NCI-H1436 treated with DMSO at 0.1 percent for 48 hours (cell line): ENCODE measurements at places on chromosomes 7 and 10.

DNA sequence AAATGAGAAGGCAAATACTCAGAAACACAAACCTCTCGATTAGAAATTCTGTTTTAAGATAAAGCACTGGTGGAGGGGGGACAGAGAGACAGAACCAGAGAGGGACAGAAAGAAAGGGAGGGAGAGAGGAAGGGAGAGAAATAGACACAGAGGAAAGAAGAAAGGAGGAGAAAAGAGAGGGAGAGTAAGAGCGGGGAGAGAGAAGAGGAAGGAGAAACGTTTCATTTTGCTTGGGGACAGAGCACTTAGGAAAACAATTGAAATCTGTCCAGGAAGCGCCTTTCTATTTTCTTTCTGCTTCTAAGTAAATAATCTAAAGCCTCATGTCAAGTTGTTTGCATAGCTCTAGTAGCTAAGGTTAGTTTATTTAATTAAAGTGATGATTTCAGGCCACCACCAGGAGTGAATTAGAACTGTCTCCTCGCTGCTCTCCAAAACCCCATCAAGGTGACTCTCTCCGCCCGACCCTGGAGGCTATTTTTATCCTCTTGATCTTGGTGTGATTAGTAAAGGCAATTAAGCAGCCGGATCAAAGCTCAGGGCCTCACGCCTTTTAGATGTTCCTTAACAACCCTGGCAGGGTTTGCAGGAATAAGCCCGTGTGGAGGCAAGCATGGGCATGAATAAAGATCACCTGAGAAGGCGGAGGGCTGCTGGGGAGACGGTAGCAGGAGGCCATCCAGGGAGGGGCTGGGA, 73.4 kb upstream of the INSIG1 start:
- no peak for DNase-seq

- DNase-seq = no peak
These were observed 754.6 kb downstream of the REEP3 start for GRCh38 chr10:64275774-64276173.

- no peak for DNase-seq
These were observed 144.1 kb downstream of the TCF7L2 start for GRCh38 chr10:113094114-113094486.

- no peak for DNase-seq
These were observed 3.8 kb downstream of the NKX2-3 start for GRCh38 chr10:99536338-99537085.

DNA sequence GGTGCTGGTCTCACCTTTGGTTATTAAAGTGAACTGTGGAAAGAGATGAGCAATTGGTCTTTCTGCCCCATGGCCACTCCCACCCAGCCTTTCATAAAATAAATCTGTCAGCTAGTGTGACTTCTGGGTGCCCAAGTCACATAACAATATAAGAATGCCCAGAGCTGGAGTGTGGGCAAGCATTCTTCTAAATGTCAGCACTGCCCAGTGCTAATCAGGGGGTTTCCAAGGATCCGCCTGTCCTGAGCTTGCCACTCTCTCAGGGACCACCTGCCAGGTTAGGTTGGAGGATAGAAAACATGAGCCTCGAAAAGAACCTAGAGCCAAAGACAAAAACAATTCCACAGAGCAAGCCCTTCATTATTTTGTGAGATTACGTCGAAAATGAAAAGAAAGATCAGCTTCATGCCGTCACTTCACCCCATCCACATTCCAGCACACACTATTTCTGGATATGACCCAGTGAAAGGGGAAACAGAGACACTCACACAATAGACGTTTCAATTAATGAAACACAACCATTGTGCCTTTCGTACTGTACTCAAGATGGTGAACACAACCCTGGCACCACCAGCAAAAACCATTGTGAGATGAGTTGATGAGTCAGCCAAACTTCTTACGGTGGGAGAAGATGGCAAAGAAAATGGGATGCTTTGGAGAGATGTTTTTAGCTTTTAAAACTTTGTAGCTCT, 30.8 kb downstream of the SCRN1 start:
- DNase-seq = no peak

DNA sequence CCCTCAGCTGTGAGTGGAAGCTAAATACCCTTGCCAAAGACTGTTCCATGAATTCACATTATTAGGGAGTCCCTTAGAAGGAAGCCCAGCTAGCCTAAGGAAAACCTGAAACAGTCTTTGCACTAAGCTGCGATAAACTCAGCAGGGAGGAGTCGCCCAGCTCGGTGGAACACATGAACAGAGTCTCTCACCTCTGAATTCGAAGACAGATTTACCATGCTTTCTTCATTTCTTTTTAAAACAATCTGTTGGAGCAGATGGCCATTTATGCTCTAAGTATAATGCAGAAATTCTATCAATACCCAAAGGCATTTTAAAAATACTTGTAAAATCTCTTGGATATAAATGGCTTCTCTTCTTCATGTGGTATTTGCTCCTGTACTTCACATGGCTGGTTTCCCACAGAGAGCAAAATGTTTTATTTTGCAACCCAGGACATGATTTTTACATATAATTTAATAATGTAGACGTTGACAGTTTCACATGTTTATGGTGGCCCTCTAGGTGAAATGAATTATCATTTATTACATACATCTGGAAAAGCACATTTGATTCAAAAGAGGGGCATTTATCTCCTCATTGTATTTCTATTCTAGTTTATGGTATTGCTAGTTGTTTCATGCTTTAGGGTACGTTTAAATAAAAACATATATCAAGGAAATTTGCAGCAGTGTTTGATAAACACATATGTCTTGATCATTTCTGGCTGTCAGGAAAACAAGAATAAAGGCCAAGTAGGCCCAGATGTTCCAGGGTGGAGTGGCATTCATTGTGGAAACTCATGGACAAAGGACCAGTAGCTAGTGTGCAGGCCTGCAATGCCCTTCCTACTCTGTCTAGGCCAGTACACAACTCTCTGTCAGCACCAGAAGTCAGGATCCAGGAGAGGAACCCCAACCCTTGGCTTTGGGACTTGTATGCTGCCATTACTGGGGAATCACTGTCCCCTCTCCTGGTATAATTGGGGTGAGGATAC, 52.2 kb downstream of the LRGUK start:
- DNase-seq = no peak

- no peak for DNase-seq
These were observed 42.8 kb upstream of the GNA12 start for GRCh38 chr7:2886900-2887299.

GRCh38 chr7:18293759-18294158, 201.8 kb upstream of the HDAC9 start:
- DNase-seq = no peak

GRCh38 chr10:91598211-91598977, 34.5 kb downstream of the PPP1R3C start:
- DNase-seq = no peak

DNA sequence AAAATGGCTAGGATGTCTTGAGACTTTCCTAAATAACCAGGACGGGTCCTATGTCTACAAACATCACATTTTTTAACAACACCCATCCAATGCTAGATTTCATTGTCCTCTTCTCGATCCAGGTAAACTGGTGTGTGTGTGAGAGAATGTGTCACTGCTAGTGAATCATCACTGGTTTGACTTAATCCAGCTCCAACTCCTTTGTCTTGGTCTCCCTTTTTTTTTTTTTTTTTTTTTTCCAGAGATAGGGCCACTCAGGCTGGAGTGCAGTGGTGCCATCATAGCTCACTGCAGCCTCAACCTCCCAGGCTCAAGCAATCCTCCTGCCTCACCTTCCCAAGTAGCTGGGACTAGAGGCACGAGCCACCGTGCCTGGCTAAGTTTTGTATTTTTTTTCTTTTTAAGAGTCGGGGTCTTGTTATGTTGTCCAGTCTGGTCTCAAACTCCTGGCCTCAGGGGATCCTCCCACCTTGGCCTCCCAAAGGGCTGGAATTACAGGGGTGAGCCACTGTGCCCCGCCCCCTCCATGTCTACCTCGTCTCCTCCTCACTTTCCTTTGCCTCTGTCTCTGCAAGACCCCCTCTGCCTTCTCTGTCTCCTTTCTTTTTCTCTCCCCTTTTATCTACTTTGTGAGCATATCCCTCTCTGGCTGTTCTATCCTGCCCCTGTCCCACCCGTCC, 2.2 kb upstream of the UFSP1 start:
- no peak for DNase-seq

DNA sequence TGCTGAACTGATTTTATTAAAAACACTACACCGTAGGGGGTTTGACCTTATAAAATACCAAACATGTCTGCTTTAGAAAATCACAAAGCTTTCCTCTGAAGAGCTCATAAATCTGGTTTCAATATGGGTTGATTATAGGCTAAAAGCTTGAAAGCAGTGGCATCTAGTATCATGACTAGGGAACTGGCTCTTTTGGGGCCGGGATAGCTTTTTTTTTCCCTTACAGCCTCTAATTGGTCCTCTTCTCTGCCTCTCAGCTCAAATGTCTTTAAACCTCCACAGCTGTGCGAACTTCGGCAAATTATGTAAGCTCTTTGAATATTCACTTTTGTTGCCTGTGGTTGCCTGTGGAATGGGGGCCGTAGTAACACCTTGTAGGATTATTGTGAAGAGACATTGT, 8.4 kb downstream of the BAMBI start:
- no peak for DNase-seq

DNA sequence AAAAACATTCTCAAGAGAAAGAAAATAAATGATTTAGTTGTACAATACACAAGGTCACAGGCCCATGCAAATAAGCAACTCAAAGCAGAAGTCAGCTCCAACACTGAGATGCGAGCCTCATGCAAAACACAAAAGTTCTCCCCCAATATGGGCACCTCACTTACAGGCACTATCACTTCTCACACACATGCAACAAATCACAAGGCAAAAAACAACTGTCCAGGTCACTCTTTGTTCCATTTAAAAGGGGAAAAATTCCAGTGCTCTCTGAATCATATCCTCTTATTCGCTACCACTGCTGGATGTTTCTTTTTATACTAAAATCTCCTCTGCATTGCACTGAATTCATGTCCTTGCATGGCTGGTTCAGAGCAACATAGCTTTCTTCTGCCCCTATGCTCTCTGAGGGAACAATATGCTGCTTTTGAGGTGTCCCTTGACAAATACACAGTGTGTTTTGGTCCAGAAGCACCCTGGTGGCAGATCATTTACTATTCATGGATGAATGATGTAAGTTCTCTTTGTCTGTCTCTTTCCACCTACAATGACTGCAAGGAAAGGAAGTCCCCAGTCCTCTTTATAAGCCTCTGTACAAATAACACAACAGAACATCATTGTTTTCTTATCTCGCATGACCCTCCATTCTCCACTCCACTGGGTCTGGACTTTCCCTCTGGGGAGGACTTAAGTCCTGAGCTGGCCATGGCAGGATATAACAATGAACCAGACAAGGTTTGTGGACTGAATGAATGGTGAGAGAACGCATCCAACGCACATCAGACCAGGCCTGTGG, 85.4 kb upstream of the GSDME start:
- no peak for DNase-seq

DNA sequence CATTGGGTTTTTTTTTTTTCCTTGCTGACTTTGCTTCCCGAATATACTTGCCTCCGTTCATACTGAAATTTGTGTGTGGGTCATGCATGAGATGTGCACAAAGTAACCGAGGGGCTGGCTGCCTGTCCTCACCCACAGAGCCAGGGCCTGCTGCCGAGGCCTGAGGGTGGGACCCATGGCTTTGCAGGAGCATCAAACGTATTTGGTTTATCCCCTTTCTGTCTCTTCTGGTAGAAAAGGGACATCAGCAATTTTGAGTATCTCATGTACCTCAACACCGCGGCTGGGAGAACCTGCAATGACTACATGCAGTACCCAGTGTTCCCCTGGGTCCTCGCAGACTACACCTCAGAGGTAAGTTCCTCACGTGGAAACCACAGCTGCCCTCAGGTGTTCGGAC, 3.5 kb upstream of the LRRC18 start:
- no peak for DNase-seq

- DNase-seq = no peak
These were observed 44.6 kb downstream of the HGF start for GRCh38 chr7:81725003-81725811.
